ENCODE measurements at places on chromosomes 4 and X.

- no peak for DNase-seq
Observed at GRCh38 chrX:111854556-111855490, 21.2 kb upstream of the TRPC5OS start.

GRCh38 chrX:16825264-16826035, 39.2 kb downstream of the TXLNG start:
- no peak for DNase-seq

- DNase-seq: no peak
Observed at GRCh38 chrX:11254417-11255109, 38.6 kb upstream of the AMELX start.

DNA sequence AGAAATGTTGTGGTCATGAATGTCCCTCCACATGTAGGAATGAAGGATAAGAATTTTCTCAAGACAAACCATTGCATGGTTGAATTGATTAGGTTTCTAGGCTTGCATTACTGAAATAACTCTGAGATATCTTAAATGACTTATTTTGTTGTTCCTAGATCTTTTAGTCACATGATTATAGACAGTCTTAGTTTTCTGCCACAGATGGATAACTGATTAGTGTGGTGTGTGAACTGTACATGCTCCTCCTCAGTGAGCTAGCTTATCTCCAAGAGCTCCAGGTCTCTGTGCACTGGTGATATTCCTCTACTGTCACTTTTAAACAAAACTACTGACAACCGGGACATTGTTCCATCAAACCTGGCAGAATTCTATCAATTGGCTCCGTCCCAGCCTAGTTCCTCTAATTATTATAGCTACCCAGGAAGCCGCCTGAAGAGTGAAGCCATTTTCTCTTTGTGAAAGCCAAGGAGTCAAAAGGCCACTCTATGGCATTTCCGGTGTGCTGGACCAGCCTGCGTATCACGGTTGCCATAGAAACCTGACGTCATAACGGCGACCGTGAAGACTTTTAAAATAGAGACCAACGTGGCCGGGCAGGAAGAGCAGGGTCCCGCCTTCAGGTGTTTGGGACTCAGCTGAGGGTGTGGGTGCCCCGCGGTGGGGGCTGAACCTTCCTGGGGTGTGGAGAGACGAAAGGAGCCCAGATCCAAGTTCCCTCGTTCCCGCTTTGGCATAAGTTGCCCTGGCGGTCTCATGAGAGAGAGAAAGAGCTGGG, 28.1 kb downstream of the BEX3 start:
- DNase-seq: no peak

- DNase-seq: no peak
Observed at GRCh38 chr4:104163820-104164219, 330.9 kb downstream of the CXXC4 start.

DNA sequence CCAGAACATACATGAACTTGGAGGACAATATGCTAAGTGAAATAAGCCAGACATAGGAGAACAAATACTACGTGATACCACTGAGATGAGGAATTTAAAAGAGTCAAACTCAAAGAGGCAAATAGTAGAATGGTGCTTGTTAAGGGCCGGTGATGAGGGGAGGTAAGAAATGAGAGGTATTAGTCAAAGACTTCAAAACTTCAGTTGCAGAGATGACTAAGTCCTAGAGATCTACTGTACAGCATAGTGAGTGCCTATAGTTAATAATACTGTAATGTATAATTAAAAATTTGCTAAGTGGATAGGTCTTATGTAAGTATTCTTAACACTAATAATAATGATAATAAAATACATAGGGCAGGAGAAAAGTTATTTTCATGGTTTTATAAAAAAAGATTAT, 126.9 kb upstream of the VEGFC start:
- DNase-seq: no peak

Data from brain pericyte (primary cell).